ENCODE measurements at places on chromosomes 11 and 22. TPM values are rescaled to one million over a fixed set of nuclear protein-coding genes. Genes with fewer than 3 reads are reported as not detected.

Gene SESN3
- total RNA-seq: 4.7 TPM

Gene P2RY6
- not detected for total RNA-seq

Gene SLC22A6
- not detected for total RNA-seq

Gene NRGN
- total RNA-seq: 9.6 TPM

Gene APOA5
- total RNA-seq: not detected

Gene MED17
- total RNA-seq: 16.8 TPM

Gene OPCML
- not detected for total RNA-seq

All from epithelial cell of alveolus of lung (primary cell).